ENCODE measurements at places on chromosomes 11 and 22. TPM values are rescaled to one million over a fixed set of nuclear protein-coding genes. Genes with fewer than 3 reads are reported as not detected.

The SLC22A8 gene
- not detected for total RNA-seq

The RELT gene
- total RNA-seq: 1.0 TPM

GRCh38 chr22:19814428-19814827 lies 40.2 kb downstream of the GNB1L start:
- no peak overlapping the region for H3K27ac ChIP-seq
- H3K4me1 ChIP-seq: peaks cover 8% of the 10 kb centered on the region
- no peaks in the 10 kb centered on the region for H3K27me3 ChIP-seq
- DNase-seq: no peak
- no peaks in the 10 kb centered on the region for H3K36me3 ChIP-seq

DNA sequence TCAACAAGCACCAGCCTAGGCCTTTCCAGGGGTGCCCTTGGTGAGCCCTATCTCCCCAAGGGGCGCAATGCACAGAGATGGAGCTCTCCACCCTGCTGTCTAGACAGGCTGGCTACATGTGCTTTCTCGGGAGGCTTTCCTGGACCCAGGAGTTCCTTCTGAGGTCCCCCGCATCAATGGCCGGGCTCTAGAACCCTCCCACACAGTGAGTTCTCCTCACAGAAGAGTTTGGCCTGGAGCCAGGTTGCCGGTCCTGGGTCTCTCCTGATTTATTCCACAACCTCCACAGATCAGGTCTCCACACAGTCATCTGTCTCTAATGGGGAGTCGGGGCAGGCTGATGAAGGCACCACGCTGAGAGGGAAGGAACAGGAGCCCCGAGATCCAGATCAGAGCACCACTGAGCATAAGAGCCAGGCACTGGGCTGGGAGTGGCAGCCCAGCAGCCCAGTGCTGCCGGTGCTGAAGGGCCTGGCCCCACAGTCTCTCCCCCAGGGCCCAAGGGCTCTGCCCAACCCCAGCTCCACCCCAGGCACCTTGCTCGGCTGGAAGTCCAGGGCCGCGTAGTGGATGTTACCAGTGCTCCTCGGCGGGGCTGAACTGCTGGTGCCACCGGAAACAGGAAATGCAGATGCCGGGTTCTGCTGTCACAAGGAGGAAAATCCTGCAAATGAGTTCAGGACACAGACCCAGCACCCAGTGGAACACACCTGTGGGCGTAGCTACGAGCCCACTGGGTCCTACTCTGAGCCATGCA lies 44.7 kb downstream of the GAB4 start:
- H3K4me1 ChIP-seq: no peaks in the 10 kb centered on the region
- DNase-seq: no peak
- H3K4me3 ChIP-seq: no peak overlapping the region
- no peaks in the 10 kb centered on the region for H3K27me3 ChIP-seq

- H3K36me3 ChIP-seq: no peaks in the 10 kb centered on the region
- H3K27me3 ChIP-seq: no peaks in the 10 kb centered on the region
- DNase-seq: peak; percentile 71
- no peaks in the 10 kb centered on the region for H3K4me1 ChIP-seq
- H3K27ac ChIP-seq: no peak overlapping the region
Measured at GRCh38 chr11:122556605-122557004, 98.9 kb upstream of the UBASH3B start.

All from ovary (tissue), 10 donors.